ENCODE measurements at places on chromosomes 12 and 14.
A peak's percentile ranks its signal among the peaks of the same experiment; 100 is the strongest.

DNA sequence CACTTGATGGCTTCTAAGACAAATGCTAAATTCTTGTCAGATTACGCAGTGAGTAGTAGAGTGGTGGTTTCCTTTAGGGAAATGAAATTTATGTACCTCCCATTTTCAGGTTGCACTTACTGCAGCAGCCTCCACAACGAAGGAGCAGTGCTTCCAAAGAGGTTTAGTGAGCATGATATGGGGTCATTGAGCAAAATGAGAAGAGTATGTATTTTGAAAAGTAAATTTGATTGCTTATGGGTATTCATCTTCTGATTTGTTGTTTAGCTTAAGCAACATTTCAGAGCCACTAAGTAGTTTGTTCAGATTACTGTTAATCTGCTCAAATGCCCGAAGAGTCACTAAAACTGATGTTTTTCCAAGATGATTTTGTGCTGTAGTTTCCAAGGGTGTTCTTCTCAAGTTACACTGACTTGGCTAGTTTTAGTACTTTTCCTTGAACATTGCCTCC lies 493.6 kb downstream of the PCNX1 start:
- no peak for DNase-seq

- no peak for DNase-seq
These were observed 87.8 kb downstream of the BBS10 start for GRCh38 chr12:76260390-76260748.

GRCh38 chr14:22752422-22752821 lies 14.1 kb upstream of the OXA1L start:
- DNase-seq: no peak

GRCh38 chr14:59126714-59127436 lies 61.6 kb upstream of the DAAM1 start:
- DNase-seq: peak; percentile 6

DNA sequence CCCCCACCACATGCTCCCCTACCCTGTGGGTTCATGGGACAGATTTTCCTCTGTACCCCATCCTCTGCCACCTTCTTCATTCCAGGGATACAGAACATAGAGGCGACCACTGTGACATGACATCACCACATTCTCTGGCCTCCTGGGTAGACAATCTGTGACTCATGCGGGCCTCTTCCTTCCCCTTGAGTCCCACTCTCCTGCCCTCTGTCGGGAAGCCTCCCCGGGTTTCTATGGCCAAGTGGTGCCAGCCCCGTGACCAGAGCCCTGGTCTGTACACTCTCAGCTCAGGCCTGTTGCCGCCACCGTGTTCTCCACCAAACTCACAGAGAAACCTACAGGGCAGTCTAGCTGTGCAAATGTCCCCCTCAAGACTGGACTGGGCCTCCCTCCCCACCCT lies 8.0 kb downstream of the CLMN start:
- DNase-seq: no peak

DNA sequence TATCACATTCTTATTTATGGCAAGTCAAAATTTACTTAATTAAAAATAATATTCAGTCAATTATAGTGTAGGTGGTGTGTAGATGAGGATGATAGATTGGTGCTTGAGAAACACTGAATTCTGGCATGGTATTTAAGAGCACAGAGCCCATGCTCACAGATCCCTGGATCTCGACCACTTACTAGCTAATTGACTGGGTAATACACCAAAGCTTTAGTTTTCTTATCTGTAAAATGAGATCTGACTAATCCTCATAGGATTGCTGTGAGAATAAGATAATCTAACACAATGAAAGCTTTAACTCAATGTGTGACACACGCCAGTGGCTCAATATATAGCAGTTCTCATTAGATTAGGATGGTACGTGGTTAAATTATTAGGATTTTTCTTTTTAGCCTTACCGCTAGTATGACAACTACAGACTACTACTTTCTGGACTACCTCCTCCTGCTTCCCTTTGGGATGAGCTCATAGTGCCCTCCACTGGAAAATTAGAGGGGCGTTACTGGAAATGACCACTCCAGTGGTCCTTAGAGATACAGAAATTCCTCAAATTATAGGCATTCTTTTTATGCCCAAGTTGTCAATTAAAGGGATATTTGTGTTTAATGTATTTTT lies 482.8 kb upstream of the TBX3 start:
- no peak for DNase-seq

DNA sequence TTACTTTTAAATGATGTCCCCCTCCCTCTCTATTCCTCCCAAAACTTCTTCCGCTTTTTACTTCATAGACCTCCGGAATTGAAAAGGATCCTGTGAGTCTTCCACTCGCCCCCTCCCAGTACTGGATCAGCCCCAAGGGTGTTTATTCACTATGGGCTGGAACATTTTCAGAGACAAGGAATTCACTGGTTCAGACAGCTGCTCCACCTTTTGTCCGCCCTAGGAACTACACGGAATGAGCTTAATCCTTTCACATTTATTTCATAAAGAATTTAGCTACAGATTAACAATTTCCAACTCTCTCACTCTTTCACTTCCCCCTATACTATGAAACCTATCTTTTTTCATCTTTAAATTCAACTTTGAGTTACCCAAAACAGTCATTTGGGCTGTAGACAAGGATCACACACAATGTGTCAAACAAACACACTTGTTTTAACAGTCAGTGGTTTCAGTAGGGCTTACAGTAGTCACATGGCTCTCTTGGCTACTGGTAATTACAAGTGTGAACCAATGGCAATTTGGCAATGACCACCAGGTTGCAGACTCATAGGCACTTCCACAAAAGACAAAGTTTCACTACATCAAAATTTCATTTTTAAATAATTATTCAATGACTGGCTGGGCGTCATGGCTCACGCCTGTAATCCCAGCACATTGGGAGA lies 20.6 kb downstream of the CNIH1 start:
- no peak for DNase-seq

DNA sequence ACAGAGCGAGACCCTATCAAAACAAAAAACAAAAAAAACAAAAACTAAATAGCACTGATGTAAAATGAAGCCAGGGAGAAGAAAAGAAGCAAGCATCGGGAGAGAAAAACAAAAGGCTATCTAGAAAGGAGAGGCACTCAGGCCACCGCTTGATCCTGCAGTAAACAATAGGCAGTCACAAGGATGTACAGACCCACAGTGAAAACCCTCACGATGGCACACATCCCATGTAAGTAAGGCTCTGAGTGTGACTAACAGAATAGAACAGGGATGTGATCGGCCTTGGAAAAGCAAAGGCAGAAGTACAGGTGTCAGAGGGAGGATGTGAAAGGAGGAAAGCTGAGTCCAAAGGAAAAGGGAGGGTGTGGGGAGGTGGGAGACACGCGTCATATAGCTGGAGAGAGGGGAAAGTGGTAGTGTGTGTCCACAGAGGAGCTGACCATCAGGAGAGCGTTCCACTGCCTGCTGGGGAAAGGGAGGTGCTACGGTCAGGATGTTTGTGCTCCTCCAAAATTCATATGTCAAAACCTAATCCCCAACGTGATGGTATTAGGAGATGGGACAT lies 31.5 kb downstream of the CAMKK2 start:
- no peak for DNase-seq

DNA sequence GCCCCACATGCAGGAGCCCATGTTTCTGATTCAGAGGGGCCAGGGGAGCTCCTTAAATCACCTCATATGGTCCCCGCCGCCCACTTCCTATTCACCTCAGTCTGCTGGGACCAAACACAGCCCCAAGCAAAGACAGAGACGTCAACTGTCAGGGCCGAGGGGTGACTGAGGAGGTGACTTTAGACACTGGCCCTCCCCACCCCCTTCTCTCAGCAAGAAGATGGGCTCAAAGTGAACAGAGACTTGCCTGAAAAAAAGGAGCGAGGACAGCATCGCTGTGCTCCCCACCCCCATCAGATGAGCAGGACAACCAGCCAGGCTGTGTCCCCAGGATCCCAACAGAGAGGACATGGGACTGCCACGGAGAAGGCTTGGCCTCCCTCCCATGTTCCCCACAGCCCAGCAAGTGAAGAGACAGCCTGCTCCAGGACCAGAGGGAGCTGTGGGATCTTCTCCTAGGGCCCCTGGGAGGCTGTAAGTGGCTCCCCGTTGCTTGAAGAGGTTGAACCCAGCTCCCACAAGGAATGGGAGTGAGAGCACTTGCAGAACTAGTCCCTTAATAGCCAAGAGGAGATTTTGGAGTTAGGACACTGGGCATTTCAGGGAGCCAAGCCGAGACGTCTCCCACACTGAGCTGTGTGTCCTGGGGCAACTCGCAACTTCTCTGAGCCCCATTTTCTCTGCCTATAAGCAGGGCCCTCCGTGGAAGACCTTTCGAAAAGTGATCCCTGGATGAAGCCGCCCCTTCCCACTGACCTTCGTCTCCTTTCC lies 1.3 kb upstream of the KRT79 start:
- DNase-seq: no peak

- peak; percentile 16 for DNase-seq
These were observed 24.9 kb downstream of the SLC6A12 start for GRCh38 chr12:188910-189621.

GRCh38 chr12:90234472-90234871 lies 525.8 kb upstream of the ATP2B1 start:
- DNase-seq: no peak

DNA sequence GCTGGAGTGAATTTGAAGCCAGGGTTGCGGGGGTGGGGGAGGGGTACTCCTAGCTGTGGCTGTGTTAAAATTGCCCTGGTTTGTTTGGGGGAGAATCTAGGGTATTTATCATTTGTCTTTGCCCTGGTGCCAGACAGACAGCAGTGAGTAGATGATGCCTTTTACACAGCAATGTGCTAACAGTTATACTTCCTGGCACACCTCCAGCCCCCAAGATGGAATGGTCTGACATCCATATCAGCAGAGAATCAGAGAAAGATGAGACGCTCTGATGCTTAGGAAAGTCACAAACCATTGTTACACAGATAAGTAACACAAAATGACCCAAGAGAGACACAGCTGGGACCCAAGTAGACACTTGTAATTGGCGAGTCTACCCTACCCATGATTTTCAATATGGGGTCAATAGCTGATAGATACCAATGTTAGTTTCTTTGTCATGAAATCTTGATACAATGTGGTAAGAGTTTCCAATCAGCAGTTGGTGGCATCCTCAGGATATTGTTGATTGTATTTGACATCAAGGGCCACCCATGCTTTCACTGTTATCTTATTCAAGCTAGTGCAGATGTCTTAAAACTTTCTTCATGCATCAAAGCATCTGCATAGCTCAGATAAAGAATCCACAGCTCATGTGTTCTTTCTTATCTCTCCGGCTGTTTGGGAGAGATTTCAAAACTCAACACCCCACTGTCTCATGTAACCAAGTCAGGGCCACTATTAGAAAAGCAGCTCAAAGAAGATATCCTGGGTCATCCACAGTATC lies 2.6 kb upstream of the PRKAB1 start:
- no peak for DNase-seq

GRCh38 chr14:83568141-83568540 lies 1961.8 kb upstream of the FLRT2 start:
- no peak for DNase-seq
